ENCODE measurements at places on chromosomes 1 and 21.
A peak's percentile ranks its signal among the peaks of the same experiment; 100 is the strongest.

DNA sequence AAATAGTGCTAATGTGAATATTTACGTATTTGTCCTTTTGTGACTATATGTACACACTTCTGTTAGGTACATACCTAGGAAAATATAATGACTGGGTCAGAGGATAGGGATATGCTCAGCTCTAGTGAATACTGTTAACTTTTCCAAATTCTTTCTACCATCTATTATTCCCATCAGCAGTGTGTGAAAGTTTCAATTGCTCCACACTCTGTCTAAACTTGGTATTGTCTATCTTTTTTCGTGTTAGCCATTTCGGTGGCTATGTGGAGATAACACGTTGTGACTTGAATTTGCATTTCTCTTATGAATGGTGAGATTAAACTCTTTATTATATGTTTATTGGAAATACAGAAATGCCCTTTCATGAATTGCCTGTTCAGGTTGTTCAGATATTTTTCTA lies 22.7 kb upstream of the LELP1 start:
- no peak overlapping the region for H3K4me3 ChIP-seq
- H3K27ac ChIP-seq, result no peak overlapping the region
- peaks cover 3% of the 10 kb centered on the region for H3K27me3 ChIP-seq

- H3K36me3 ChIP-seq, result no peaks in the 10 kb centered on the region
- H3K27ac ChIP-seq, result no peak overlapping the region
- DNase-seq, result peak; percentile 74
- no peaks in the 10 kb centered on the region for H3K4me1 ChIP-seq
- H3K4me3 ChIP-seq, result no peak overlapping the region
These were observed 45.9 kb downstream of the MAB21L3 start for GRCh38 chr1:116157096-116157495.

DNA sequence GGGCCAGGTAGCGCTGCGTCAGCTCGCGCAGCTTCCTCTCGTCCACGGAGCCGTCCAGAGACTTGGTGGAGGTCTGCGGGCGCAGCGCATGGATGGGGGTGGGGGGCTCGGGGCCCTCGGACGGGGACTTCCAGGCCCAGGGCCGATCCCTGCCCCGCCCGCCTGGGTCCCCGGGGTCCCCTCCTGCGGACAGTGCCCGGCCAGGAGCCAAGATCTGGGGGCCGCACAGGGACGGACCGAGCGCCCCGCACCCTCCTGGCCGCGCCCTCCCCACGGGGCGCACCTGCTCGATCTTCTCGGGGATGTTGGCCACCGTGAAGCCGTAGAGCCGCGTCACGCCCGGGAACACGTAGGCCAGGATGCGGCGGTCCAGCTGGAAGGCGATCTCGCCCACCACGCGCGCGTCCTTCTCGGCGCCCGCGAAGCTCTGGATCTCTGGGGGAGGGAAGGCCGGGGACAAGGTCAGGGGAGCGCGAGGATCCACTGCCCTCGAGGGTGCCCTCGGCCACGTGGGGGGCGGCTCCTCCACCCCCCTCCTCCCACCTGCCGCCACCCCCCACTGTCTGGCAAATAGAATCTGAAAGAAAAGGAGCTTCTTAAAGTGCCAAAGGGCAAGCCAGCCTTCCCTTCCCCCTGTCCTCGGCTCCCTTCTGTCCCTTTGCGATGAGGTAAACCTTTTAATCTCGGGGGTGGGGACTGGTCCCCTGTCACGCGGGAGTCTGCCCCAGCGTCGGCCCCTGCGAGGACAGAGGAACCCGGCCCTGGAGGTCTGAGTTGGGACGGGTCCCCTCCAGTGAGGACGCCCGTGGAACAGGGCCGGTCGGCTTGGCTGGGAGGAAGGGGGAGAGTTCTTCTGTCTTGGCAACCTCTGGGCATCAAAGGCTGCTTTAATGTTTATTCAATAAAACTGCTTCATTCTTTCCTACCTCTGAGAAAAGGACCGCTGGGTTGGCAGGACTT lies 6.5 kb upstream of the FTCD start:
- peaks cover 4% of the 10 kb centered on the region for H3K27me3 ChIP-seq
- no peak for DNase-seq
- H3K4me3 ChIP-seq, result peak overlapping the region; percentile 22
- no peak overlapping the region for H3K27ac ChIP-seq
- H3K36me3 ChIP-seq, result no peaks in the 10 kb centered on the region
- no peaks in the 10 kb centered on the region for H3K4me1 ChIP-seq

DNA sequence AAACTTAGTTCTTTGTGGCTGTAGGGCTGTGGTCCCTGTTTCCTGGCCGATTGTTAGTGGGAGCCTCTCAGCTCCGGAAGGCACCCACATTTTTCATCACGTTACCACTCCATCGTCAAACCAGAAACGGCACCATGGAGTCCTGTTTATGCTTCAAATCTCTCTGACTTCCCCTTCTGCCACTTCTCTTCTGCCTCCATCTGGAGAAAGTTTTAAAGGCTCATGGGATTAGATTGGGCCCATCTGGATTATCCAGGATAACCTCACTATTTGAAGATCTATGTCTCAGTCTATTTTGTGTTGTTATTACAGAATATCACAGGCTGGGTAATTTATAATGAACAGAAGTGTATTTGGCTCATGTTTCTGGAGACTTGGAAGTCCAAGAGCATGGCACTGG lies 19.3 kb upstream of the IL22RA1 start:
- H3K4me3 ChIP-seq, result no peak overlapping the region
- H3K4me1 ChIP-seq, result no peaks in the 10 kb centered on the region
- H3K36me3 ChIP-seq, result no peaks in the 10 kb centered on the region
- DNase-seq, result no peak
- H3K27me3 ChIP-seq, result no peaks in the 10 kb centered on the region

All from esophagus muscularis mucosa (tissue), 4 donors.